ENCODE measurements at places on chromosomes 13 and 19.

DNA sequence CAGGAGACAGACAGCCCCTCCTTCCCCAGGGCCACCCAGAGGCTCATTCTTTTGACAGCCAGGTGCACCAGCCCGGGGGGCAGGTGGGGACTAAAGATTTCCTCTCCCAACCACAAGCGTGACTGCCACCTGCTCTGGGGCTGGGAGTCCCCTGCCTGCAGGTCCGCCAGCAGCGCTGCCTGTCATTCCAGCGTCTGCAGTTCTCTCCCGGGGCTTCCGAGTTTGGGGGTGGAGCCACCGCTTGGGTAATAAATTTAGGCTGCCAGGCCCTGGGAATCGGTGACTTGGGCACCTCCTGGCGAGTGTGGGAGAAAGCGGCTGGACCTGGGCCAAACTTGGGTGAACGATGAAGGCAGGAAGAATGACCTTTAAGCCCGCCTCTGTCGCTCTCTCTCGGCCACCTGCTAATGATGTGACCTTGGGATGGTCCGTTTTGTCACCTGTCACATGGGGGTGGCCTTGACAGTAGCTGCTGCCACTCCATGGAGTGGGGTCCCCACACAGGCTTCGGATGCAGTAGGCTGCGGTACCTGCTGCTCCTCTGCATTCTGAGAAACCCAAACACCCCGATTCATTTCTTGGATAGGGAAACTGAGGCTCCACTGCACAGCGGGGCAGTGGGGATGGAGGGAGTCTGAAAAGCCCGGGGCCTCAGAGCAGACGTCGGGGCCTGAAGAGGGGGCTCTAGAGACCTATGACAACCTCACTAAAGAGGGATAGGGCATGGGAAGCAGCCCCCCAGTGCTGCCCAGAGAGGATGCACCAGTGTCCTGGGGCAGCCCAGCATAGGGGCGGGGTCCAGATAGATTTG lies 12.8 kb downstream of the FUT6 start:
- DNase-seq: peak; percentile 42

- no peak for DNase-seq
These were observed 41.0 kb downstream of the CCDC70 start for GRCh38 chr13:51902776-51903175.

- peak; percentile 34 for DNase-seq
These were observed 26.5 kb upstream of the LSM14A start for GRCh38 chr19:34145741-34146202.

- no peak for DNase-seq
These were observed 48.0 kb downstream of the COMP start for GRCh38 chr19:18742838-18743783.

GRCh38 chr13:73198991-73199411 lies 140.2 kb downstream of the KLF5 start:
- DNase-seq: no peak

GRCh38 chr19:51668216-51668615 lies 21.6 kb upstream of the SIGLEC14 start:
- DNase-seq: no peak

All from activated T-cell treated with anti-CD3 and anti-CD28 coated beads, Interleukin-2, amount 50 U/mL, for 1 hour (primary cell).